ENCODE measurements at places on chromosomes 1 and 21. TPM values are rescaled to one million over a fixed set of nuclear protein-coding genes. Genes with fewer than 3 reads are reported as not detected.

GBP7 gene
- total RNA-seq, result not detected

THEMIS2 gene
- total RNA-seq, result 234 TPM

LRRC71 gene
- not detected for total RNA-seq

FMO2 gene
- total RNA-seq, result not detected

S100A3 gene
- not detected for total RNA-seq

CELA2B gene
- total RNA-seq, result not detected

DTL gene
- 1.1 TPM for total RNA-seq

RNPC3 gene
- total RNA-seq, result 42.9 TPM

GPR153 gene
- total RNA-seq, result 8.5 TPM

SPRR2F gene
- total RNA-seq, result not detected
